ENCODE measurements at places on chromosomes 12 and 14. TPM values are rescaled to one million over a fixed set of nuclear protein-coding genes. Genes with fewer than 3 reads are reported as not detected.

DNA sequence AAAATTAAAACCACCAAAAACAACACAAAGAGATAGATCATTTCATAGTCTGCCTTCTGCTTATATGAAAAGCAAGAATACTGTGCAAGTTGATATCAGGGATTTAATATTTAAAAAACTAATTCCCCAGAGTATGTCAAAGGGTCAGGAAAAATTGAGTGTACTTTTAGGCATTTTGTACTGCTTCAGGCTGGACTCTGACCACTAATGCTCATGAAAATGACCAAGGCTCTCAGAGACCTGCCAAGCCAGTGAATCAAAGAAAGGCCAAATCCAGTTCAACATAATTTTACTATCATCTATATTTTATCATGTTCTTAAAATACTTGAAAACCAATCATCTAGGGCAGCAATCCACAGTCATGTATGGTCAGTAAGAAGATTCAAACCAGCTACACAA lies 66.0 kb downstream of the TTC7B start:
- H3K27ac ChIP-seq: no peak overlapping the region
- no peaks in the 10 kb centered on the region for H3K36me3 ChIP-seq
- H3K4me1 ChIP-seq: no peaks in the 10 kb centered on the region
- no peak overlapping the region for H3K4me3 ChIP-seq
- H3K27me3 ChIP-seq: no peaks in the 10 kb centered on the region
- no peak for DNase-seq

The ASPG gene
- 0.20 TPM for polyA plus RNA-seq

- no peak overlapping the region for H3K27ac ChIP-seq
- DNase-seq: no peak
- no peaks in the 10 kb centered on the region for H3K36me3 ChIP-seq
- no peaks in the 10 kb centered on the region for H3K4me1 ChIP-seq
- H3K27me3 ChIP-seq: no peaks in the 10 kb centered on the region
- no peak overlapping the region for H3K4me3 ChIP-seq
These were observed 149.1 kb upstream of the RGS6 start for GRCh38 chr14:71783088-71783487.

GRCh38 chr12:51407604-51408003 lies 16.4 kb upstream of the GALNT6 start:
- no peaks in the 10 kb centered on the region for H3K27me3 ChIP-seq
- H3K36me3 ChIP-seq: no peaks in the 10 kb centered on the region
- no peak overlapping the region for H3K27ac ChIP-seq
- no peak overlapping the region for H3K4me3 ChIP-seq
- no peaks in the 10 kb centered on the region for H3K4me1 ChIP-seq
- no peak for DNase-seq

DNA sequence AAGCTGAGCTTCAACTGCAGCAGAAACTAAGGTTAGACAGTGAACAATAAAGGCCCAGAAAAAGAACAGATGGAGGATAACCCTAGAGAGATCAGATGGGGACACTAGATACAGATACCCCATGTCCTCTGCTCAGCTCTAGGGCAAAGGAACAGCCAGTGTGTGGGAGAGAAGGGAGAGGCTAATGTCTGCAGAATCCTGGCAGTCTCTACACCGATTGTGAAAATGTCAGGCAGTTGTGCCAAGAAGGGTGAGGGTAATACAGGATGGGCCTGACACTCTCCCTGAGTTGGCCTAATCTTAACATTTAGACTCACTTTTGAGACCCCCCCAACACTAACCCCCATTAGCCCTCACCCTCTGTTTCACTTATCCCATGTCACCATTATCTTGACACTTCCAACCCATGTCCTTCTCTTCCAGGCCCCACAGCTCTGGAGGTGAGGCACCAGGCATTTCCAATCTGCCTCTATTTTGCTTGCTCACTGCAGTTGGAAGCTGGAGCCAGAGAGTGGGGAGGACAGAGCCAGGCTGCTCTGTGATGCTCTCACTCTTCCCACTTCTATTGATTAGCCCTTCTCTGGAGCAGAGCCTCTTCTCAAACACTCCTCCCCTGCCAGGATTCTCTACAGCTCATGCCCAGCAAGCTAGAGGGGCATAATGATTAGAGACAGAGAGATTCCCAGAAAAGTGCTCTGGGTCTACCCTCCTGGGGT lies 3.0 kb upstream of the BLOC1S1 start:
- H3K4me1 ChIP-seq: peaks cover 7% of the 10 kb centered on the region
- H3K27ac ChIP-seq: peak overlapping the region; percentile 76
- no peaks in the 10 kb centered on the region for H3K27me3 ChIP-seq
- DNase-seq: peak; percentile 17
- no peaks in the 10 kb centered on the region for H3K36me3 ChIP-seq

The REP15 gene
- polyA plus RNA-seq: 14.9 TPM

The IRAK3 gene
- polyA plus RNA-seq: 5.0 TPM

GRCh38 chr12:63919756-63920155 lies 75.3 kb downstream of the SRGAP1 start:
- H3K27ac ChIP-seq: no peak overlapping the region
- peaks cover 2% of the 10 kb centered on the region for H3K4me1 ChIP-seq
- no peaks in the 10 kb centered on the region for H3K27me3 ChIP-seq
- H3K4me3 ChIP-seq: no peak overlapping the region
- H3K36me3 ChIP-seq: no peaks in the 10 kb centered on the region

DNA sequence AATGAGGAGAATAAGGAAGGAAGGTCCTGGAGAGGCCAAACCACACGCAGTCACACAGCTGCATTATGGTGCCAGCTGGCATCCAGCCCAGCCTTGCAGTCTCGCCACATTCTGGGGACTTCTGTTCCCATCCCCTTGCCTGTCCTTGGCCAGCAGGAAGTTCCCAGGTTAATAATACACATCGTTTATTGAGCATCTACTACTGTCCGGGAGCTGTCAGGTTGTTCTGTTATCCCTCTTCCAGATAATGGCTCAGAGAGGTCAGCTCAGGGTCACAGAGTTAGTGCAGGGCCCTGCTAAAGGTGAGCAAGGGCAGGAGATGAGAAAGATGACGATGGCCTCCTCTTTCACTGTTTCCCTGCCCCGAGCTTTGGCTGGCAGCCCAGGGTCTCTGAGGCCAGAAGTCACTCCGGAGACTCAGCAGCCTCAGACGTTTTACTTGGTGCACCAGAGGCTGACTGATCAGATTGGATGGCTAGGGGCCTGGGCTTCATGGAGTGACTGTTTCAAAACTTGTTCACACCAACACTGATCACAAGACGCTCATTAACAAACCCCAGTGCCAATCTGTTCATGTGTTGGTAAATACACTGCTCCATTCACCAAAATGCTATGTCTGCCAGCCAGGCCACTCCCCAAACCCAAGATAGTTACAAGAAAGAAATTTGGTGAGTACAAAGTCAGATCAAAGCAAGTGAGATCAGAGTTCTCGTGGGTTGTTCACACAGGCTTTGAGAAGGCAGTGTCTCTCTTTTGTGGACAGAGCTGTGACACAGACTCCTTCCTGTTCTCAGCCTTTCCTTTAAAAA lies 79.2 kb downstream of the B4GALNT3 start:
- H3K4me1 ChIP-seq: no peaks in the 10 kb centered on the region
- no peaks in the 10 kb centered on the region for H3K27me3 ChIP-seq
- peak; percentile 87 for DNase-seq
- no peak overlapping the region for H3K4me3 ChIP-seq

The NRXN3 gene
- 6.7 TPM for polyA plus RNA-seq

DNA sequence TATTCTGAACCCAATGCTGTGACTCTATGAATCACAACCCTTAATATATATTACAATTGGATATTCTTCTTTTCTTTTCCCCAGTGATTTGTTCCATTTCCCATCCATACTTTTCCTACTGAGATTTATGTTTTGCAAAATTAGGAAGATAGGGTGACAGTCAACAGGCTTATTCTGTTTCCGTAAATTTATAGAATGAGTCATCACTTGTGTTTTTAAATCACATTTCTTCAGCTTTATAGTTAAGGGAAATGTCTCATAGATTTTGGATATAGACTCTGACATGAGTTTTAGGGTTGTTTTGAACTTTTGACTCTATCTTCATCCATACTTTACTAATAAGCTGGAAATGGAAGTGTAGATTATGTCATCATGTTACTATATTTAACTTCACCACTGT lies 661.6 kb upstream of the FBXO33 start:
- no peak for DNase-seq
- no peak overlapping the region for H3K4me3 ChIP-seq
- no peaks in the 10 kb centered on the region for H3K36me3 ChIP-seq
- no peaks in the 10 kb centered on the region for H3K27me3 ChIP-seq

The TMPRSS12 gene
- polyA plus RNA-seq: not detected

The PKP2 gene
- 0.38 TPM for polyA plus RNA-seq

DNA sequence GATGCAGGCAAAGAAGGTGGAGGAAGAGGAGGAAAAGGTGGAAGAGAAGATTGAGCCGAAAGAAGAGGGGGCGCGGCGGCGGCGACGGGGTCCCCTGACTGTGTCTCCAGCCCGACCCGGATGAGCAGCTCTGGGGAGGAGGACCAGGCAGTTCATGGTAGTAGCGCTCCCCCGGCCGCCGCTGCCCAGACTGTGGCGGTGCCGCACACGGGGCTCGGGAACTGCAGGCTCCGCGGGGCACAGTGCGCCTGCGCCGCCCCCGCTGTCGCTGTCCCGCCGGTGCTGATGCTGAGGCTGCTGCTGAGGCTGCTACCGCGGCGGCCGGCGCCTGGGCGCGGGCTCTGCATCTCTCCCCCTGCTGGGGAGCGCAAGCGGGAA lies at the start of gene KCNH5:
TSS of gene KCNH5 (minus strand) at position 225 of the 378 bp plus-strand sequence. CDS start 272 bp downstream, outside the sequence.
- H3K36me3 ChIP-seq: no peaks in the 10 kb centered on the region
- no peak within 1 kb of the TSS for H3K27ac ChIP-seq
- no peak within 1 kb of the TSS for H3K4me3 ChIP-seq
- no peaks in the 10 kb centered on the region for H3K27me3 ChIP-seq

- no peaks in the 10 kb centered on the region for H3K27me3 ChIP-seq
- no peak overlapping the region for H3K27ac ChIP-seq
- DNase-seq: no peak
- H3K4me1 ChIP-seq: no peaks in the 10 kb centered on the region
These were observed 145.7 kb downstream of the CNTN1 start for GRCh38 chr12:40837891-40838429.

GRCh38 chr12:65602253-65602609 lies 222.1 kb upstream of the HMGA2 start:
- H3K27me3 ChIP-seq: no peaks in the 10 kb centered on the region
- no peaks in the 10 kb centered on the region for H3K36me3 ChIP-seq
- H3K27ac ChIP-seq: no peak overlapping the region
- no peak for DNase-seq

GRCh38 chr12:2286461-2287131 lies 233.8 kb downstream of the CACNA1C start:
- H3K4me1 ChIP-seq: peaks cover 20% of the 10 kb centered on the region
- no peaks in the 10 kb centered on the region for H3K36me3 ChIP-seq
- H3K27me3 ChIP-seq: no peaks in the 10 kb centered on the region
- H3K27ac ChIP-seq: peak overlapping the region; percentile 90
- H3K4me3 ChIP-seq: no peak overlapping the region

GRCh38 chr14:69535230-69535848 lies 39.3 kb downstream of the CCDC177 start:
- no peak overlapping the region for H3K4me3 ChIP-seq
- H3K27ac ChIP-seq: no peak overlapping the region
- H3K27me3 ChIP-seq: no peaks in the 10 kb centered on the region
- no peaks in the 10 kb centered on the region for H3K36me3 ChIP-seq
- no peaks in the 10 kb centered on the region for H3K4me1 ChIP-seq
- no peak for DNase-seq

The PLBD1 gene
- polyA plus RNA-seq: 6.3 TPM

DNA sequence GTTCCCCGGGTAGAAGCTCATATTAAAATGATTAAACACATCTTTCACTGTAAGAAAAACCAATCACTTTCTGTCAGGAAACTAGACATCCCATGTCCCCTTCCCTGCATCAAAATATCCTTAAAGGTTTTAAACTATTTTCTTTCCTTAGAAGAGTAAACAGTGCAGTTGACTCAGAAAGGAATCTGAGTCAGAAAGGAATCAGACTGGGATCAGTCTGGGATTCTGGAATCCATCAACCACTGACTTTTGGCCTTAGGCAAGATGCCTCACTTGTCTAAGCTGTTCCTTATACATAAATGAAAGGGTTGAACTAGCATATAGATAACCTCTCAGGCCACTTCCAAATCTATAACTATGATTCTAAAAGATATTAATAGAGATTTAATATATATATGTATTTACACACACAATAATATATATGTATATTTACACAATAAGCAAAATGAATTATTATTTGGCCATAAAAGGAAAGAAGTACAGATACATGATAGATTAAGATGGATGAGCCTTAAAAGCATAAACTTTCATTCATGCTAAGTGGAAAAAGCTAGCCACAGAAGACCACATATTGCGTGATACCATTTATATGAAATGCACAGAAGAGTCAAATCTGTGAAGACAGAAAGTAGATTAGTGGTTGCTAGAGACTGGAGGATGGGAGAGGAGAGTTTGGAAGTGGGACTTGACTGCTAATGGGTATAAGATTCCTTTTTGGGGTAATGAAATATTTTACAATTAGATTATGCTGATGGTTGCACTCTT lies 114.4 kb downstream of the SLC38A1 start:
- no peak overlapping the region for H3K4me3 ChIP-seq
- no peaks in the 10 kb centered on the region for H3K36me3 ChIP-seq
- no peak overlapping the region for H3K27ac ChIP-seq
- H3K27me3 ChIP-seq: no peaks in the 10 kb centered on the region

The IFNG-AS1 gene
- not detected for polyA plus RNA-seq

The KIAA0586 gene
- polyA plus RNA-seq: 2.8 TPM

GRCh38 chr12:119804011-119804641 lies 73.0 kb downstream of the CIT start:
- peak overlapping the region; percentile 10 for H3K4me3 ChIP-seq
- no peaks in the 10 kb centered on the region for H3K27me3 ChIP-seq
- no peaks in the 10 kb centered on the region for H3K4me1 ChIP-seq
- peak; percentile 60 for DNase-seq

DNA sequence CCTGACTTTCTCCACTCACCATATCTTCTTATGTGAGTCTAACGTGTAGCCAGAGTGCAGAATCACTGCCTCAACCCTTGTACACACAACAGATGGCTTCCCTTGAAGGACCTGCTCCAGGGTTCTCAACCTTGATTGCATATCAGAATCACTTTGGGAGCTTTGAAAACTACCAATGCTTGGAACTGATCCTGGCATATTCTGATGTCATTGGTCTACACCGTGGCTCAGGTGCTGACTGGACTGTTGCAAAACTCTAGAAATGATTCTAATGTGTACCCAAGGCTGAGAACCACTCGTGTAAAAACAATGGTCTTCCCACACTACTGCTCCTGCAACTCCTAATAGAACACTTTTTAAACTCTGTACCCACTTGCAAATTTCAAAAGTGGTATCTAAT lies 18.5 kb downstream of the TMEM132D start:
- no peak for DNase-seq
- H3K36me3 ChIP-seq: no peaks in the 10 kb centered on the region
- no peaks in the 10 kb centered on the region for H3K4me1 ChIP-seq
- no peak overlapping the region for H3K27ac ChIP-seq
- H3K27me3 ChIP-seq: no peaks in the 10 kb centered on the region

The KRT71 gene
- polyA plus RNA-seq: not detected

The TESPA1 gene
- 1.0 TPM for polyA plus RNA-seq

- no peaks in the 10 kb centered on the region for H3K27me3 ChIP-seq
- H3K4me1 ChIP-seq: no peaks in the 10 kb centered on the region
- H3K4me3 ChIP-seq: no peak overlapping the region
- no peak for DNase-seq
- no peak overlapping the region for H3K27ac ChIP-seq
These were observed 5.5 kb downstream of the FAM181A start for GRCh38 chr14:93932642-93933041.

GRCh38 chr14:96143906-96144305 lies 60.7 kb upstream of the BDKRB2 start:
- no peaks in the 10 kb centered on the region for H3K4me1 ChIP-seq
- H3K36me3 ChIP-seq: no peaks in the 10 kb centered on the region
- no peak overlapping the region for H3K27ac ChIP-seq
- DNase-seq: no peak

The PTCSC3 gene
- polyA plus RNA-seq: not detected

The B3GNT4 gene
- 0.38 TPM for polyA plus RNA-seq

GRCh38 chr12:130880411-130880885 lies 8.6 kb downstream of the RAN start:
- DNase-seq: no peak
- H3K27ac ChIP-seq: no peak overlapping the region
- no peaks in the 10 kb centered on the region for H3K4me1 ChIP-seq
- H3K36me3 ChIP-seq: no peaks in the 10 kb centered on the region
- H3K27me3 ChIP-seq: no peaks in the 10 kb centered on the region

The GTF2H3 gene
- 8.5 TPM for polyA plus RNA-seq
